ENCODE measurements at places on chromosomes 13 and 19. TPM values are rescaled to one million over a fixed set of nuclear protein-coding genes. Genes with fewer than 3 reads are reported as not detected.

OLFM4 gene
- 0.81 TPM for polyA plus RNA-seq

IGFL2 gene
- 0.12 TPM for polyA plus RNA-seq

APC2 gene
- polyA plus RNA-seq = 1.9 TPM

F2RL3 gene
- 1.4 TPM for polyA plus RNA-seq

DNA sequence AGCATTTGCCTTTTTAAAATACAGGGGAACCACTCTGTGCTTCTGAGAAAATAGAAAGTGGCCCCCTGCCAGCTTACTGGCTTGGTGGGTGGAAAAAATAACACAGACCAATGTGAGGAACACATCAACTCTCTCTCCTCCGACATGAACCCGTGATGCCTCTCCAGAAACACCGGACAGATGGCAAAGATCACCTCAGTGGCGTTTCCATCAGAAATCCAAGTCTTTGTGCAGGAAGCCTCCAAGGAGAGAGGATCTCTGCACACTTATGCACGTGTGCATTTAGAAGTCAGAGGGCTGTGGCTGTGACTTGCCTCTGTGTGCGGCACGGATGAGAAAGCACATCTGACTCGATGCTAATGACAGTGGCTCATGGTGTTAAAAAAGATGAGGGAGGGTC is 112.3 kb upstream of the KLF12 start:
- peak; percentile 9 for DNase-seq

GRCh38 chr19:56477429-56478338 is 539 bp upstream of the ZNF667 start:
- DNase-seq = peak; percentile 93

- DNase-seq = no peak
These were observed 12.6 kb upstream of the ZNF566 start for GRCh38 chr19:36501973-36502372.

DNA sequence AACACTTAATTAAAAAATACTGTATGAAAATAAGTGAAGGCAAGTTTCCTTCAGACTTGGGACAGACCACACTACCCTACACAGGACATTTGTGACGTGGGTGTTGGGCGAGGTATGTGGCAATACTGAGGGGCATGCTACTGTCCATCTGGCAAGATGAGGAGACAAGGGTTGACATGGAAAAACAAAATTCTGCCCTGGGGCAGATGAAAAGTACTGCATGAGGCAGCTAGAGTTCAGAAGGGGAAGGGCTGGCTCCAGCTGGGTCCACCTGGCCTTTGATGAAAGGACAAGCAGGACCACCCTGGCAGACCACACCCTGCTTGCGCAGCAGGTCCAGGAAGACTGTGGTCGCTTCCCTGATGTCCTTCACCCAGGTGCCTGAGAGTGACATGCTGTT is 43.2 kb downstream of the LATS2 start:
- no peak for DNase-seq

DNA sequence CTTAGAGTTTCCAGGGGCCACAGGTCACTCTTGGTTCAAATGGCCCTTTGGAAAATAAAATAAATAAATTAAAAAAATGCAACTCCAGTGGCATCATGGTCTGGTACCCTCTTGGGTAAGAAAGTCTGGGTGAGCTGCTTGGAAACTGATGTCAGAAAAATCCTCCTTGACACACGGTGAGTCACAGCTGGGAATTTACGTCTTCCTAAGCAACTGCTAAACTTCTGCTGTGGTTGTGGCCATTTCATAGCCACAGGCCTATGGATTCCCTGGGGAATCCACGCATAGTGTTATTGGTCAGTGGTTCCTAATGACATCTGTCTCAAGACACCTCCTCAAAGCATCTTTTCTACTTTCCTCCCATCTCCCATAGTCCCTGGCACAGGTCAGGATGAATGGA is 220.8 kb downstream of the COG6 start:
- no peak for DNase-seq

DNA sequence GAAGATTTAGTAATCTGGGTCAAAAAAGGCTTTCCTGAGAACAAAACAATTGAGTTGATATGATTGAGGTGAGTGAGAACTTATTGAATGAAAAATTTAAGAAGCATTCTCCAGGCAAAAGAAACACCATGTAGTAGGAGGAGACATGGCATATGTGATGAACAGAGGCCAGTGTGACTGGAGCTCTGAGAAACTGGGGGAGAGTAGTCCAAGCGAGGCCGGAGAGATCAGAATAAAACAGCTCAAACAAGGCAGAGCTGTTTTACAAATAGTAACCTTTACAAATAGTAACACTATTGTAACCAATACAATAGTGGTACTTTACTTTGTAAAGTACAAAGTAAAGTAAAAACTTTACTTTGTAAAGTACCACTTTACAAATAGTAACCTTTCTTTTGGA is 1159.1 kb downstream of the PCDH9 start:
- no peak for DNase-seq

DNA sequence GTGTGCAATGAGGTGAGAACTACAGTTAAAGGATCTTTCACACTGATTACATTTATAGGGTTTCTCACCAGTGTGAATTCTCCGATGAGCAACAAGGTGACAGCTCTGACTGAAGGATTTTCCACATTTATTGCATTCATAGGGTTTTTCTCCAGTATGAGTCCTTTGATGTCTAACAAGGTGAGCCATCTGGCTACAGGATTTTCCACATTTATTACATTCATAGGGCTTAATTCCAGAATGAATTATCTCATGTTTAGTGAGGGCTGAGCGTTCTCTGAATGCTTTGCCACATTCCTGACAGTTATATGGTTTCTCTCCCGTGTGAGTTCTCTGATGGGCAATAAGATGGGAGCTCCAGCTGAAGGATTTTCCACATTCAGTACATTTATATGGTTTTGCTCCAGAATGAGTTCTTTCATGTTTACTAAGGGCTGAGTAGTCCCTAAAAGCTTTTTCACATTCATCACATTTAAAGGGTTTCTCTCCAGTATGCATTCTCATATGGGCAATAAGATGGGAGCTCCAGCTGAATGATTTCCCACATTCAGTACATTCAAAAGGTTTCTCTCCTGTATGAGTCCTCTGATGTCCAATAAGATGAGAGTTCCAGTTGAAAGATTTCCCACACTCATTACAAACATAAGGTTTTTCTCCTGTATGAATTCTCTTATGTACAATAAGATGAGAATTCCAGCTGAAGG is 4.4 kb upstream of the C19orf18 start:
- no peak for DNase-seq

- DNase-seq = no peak
These were observed 141.2 kb upstream of the KLHL1 start for GRCh38 chr13:70249332-70250064.

DNA sequence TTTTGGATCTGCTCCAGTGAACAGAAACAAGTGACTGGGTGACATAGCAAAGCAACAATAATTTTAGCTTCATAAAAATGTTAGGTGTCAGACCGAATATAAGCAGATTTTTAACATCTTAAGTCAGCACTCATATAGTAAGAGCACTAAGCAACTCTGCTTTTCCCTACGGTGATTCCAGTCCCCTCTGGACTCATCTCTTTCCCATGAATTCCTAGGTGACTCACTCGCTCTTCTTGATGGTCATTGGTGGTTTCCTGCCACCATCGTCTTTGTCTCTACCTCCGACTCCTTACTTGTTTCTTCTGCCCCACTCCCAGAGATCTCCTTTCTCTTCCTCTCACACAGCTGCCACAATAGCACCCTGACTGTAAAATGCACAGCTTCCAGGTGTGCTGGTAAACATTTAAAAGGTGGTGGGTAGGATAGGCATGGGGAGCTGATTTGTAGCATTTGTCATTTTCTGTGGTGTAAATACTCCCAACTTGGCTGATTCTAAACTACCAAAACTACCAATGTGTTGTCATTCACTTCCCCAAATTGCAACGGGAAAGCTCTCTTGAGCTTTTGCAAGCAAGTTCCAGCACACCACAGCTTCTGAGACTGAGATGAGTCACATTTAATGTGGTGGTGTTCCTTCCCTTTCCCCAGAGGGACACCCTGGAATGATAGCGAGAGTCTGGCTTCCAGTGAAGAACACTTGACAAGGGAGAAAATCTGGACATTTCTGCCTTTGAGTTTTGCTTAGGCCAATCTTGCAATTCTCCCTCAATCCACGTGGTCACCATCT is 42.8 kb upstream of the CLDN10 start:
- DNase-seq = no peak

GRCh38 chr19:8021374-8021773 is 15.9 kb upstream of the ELAVL1 start:
- DNase-seq = no peak

- no peak for DNase-seq
These were observed 2.8 kb upstream of the SIGLECL1 start for GRCh38 chr19:51247972-51248590.
